ENCODE measurements at places on chromosomes 5 and 9.

- DNase-seq, result peak; percentile 28
Measured at GRCh38 chr9:129762985-129763926, 10.4 kb upstream of the PTGES start.

GRCh38 chr5:102818934-102819333 is 63.8 kb downstream of the PAM start:
- no peak for DNase-seq

DNA sequence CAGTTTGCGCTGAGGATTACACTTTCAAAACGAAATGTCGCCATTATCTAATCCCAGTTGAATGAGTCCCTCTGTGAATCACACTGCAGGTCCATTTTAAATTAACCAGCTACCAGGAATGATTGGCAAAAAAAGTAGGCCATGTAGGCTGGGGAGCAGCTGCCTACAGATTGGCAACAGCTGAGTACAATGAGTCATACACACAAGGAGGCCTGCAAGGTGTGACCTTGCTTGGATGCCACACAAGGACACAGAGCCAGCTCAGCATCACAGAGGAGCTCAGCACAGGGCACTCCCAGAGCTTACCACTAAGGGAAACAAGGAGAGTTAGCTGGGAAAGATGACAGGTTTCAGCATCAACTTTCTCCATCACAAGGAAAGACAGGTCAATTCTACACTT is 12.9 kb downstream of the HAVCR1 start:
- DNase-seq, result no peak

DNA sequence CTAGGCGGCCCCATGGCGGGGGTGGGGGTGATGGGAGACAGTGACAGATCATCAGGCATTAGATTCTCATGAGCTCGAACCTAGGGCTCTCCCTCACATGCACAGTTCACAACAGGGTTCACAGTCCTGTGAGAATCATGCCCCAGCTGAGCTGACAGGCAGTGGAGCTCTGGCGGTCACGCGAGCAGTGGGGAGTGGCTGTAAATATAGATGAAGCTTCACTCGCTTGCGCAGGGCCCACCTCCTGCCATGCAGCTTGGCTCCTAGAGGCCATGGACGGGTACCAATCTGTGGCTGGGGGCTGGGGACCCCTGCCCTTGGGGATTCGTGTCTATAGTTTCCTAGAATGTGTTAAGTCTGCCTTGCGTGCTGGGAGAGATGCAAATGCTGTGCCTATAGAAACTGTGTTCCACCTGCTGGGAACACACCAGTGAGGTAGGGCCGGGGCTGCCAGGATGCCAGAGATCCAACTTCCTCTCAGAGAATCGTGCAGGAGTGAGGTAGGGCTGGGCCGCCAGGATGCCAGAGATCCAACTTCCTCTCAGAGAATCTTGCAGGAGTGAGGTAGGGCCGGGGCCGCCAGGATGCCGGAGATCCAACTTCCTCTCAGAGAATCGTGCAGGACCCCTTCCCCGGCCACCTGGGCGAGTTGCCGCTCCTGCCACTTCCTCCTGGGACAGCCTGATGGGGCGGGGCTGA is 14.1 kb upstream of the EXOC3 start:
- no peak for DNase-seq

- DNase-seq, result no peak
Measured at GRCh38 chr5:53038196-53038847, 49.2 kb downstream of the ITGA2 start.

DNA sequence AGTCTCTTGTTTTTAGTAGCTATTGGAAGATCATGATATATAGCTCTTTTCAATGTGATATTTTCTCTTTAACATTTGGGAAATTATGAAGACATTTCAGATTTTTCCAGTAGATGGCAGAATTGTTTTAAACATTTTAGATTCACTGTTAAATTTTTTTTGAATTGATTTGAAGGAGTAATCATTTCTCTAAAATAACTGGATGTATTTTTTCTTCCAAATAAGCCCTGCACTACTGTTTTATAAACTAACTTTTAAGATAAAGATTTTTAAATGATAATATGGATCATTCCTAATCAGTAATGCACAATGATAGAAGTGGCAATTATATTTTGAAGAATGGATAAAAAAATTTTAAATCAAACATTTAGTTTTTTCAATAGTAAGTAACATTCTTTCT is 14.2 kb downstream of the NDUFAF2 start:
- DNase-seq, result no peak

- no peak for DNase-seq
Measured at GRCh38 chr9:16257604-16258003, 612.9 kb downstream of the BNC2 start.

- DNase-seq, result peak; percentile 39
Measured at GRCh38 chr5:173963867-173964441, 25.0 kb upstream of the C5orf47 start.

- DNase-seq, result peak; percentile 58
Measured at GRCh38 chr5:172897481-172898217, 61.6 kb upstream of the RPL26L1 start.

- peak; percentile 82 for DNase-seq
Measured at GRCh38 chr5:35924950-35925722, 13.3 kb downstream of the CAPSL start.

DNA sequence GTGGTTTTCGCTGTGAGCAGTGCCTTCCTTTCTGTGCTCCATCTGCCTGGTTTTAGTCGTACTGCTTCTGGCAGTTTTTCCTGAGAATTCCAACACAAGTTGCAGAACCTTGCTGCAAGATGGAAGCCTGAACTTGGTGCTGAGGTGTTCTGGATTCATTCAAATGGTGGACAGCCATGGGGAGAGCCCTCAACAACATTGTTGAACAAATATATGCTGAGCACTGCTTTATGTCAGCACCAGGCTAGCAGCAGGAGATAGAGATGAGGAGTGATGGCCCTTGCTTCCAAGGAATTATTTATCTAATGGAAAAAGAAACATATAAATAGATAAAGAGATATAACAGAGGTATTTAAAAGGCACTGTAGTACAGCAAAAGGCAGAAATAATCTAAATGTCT is 7.3 kb upstream of the RPS6 start:
- no peak for DNase-seq

GRCh38 chr9:125472562-125472925 is 210.9 kb downstream of the GAPVD1 start:
- no peak for DNase-seq

DNA sequence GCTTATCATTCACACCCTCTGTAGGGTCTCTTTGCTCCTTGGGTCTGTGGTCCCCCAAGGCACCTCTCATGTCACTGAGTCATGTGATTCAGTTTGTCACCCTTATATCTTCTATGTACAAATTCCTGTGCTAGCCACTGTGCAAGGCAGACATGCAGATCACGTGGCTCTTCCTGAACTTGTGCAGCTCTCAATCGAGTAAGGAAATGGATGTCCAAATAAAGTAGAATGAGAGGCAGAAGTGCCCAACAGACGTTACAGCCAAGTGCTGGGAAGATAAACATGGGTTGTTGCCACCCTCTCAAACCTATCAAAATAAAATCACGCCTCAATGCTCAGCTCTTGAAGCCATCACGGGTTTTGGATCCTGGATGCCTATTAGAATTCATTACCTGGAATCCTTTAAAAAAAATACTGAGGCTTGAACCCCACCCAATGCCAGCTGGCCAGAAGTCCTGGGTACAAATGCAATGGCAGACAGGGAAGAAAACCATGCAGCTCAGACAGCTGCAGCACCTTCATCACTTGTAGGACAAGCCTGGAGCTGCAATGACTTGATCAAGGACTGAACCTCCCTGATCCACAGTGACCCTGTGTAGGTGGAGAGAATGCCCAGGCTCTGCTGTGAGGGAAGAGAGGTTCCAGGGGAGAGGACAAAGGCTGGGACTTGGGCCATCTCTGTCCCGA is 228.7 kb upstream of the DAP start:
- DNase-seq, result no peak

DNA sequence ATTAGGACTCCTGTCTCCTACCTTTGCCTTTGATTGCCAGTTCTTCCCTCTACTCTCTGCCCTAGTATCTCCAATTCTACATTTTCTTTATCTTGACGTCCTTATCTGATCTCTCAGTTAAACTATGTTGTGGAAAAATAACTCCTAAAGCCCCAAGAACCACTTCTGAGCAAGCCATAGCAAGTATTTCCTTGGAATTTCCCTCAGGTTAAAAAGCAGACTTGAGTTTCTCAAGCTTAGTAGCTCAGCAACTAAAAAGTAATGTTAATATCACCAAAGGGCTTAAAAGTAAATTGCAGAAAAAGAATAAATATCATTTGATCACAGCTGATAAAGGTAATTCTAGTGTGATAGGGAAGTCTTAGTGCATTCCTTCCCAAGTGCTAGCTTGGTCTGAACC is 13.2 kb upstream of the HSPB3 start:
- no peak for DNase-seq

DNA sequence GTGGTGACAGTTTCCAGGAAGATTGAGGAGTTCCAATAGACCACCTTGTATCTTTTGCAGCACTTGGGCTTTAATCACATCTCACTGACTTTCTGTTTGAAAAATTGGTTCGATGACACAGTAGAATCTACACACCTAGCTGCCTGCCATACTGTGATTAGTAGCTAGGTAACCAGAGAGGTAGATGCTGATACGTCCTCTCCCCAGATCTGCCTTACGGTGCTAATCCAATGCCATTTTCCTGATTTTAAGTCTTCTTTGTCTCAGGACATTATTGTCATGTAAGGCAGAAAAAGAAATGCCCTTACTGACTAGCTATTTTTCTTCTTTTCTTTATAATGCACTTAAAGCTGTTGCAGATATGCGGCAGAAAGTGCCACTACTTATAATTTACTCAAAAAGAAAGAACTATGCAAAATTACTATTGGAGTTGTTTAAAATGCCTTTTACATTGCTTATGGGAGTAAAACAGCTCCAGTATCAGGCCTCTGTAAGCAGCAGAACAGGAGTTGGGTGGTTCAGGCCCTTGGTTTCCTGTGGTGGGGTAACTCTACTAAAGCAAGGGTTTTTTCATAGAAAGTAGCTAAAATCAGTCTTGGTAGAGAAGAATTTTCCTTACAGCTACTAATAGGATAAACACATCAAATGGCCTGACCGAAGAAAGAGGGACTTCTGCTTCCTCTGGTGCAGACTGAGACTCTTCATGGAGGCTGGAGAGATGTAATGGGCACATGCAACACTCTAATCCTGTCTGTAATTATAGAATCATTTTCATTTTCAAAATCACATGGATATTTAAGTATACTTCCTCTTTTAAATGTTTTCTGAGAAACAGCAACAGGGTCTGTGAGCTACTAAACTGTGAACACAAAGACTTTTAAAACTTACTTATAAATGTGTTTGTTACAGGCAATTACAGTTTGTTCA is 177.2 kb downstream of the MAPKAP1 start:
- DNase-seq, result no peak

- no peak for DNase-seq
Measured at GRCh38 chr9:100579665-100580064, 1.8 kb downstream of the CAVIN4 start.

GRCh38 chr9:14761584-14761983 is 39.1 kb upstream of the CER1 start:
- DNase-seq, result no peak

GRCh38 chr5:98318386-98318785 is 455.1 kb upstream of the RGMB start:
- no peak for DNase-seq

- no peak for DNase-seq
Measured at GRCh38 chr5:73104326-73104725, 16.0 kb upstream of the TMEM171 start.

- no peak for DNase-seq
Measured at GRCh38 chr5:111511174-111511830, 1.0 kb downstream of the STARD4 start.

- no peak for DNase-seq
Measured at GRCh38 chr9:15738011-15738410, 185.2 kb downstream of the CCDC171 start.

- no peak for DNase-seq
Measured at GRCh38 chr5:169157064-169157463, 143.9 kb downstream of the SLIT3 start.

- no peak for DNase-seq
Measured at GRCh38 chr9:121253821-121254501, 14.0 kb upstream of the GSN start.

GRCh38 chr5:151262532-151262931 is 9.5 kb downstream of the GM2A start:
- no peak for DNase-seq

DNA sequence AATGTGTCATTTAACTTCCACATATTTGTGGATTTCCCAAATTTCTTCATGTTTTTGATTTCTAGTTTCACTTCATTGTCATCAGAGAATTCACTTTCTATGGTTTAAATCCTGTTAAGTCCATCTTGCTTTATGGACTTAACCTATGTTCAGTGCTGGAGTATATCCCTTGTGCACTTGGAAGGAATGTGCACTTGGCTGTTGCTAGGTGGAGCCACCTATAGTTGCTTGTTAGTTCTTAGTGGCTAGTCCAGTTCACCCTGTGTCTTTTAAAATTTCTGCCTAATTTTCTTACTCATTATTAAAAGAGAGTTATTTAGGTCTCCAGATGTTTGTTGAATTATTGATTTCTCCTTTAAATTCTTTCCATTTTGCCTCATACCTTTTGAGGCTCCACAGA is 1472.5 kb upstream of the CDH6 start:
- no peak for DNase-seq

DNA sequence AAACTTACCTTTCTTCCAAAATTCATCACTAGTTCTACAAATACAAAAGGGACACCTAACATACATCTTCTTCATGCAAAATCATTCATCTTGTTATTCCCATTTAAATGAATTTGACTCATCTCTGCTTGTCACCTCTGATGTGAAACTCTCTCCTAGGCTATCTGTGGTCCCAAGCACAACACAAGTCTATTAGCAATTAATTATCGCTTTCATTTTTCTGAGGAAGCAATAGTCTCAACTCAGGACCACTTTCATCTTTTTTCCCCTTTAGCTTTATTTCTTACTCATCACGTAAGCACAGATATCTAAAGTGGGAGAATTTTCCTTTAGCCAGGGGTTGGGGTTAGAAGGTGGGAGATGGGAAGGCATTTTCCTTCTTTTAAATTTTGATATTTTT is 131.9 kb downstream of the ST8SIA4 start:
- no peak for DNase-seq

GRCh38 chr9:127913682-127914081 is 3.2 kb downstream of the ST6GALNAC4 start:
- peak; percentile 17 for DNase-seq

Measured in femur (tissue), 1 donor.